SHP77 treated with DMSO at 0.1 percent for 48 hours (cell line): ENCODE measurements at places on chromosomes 12 and 14.

DNA sequence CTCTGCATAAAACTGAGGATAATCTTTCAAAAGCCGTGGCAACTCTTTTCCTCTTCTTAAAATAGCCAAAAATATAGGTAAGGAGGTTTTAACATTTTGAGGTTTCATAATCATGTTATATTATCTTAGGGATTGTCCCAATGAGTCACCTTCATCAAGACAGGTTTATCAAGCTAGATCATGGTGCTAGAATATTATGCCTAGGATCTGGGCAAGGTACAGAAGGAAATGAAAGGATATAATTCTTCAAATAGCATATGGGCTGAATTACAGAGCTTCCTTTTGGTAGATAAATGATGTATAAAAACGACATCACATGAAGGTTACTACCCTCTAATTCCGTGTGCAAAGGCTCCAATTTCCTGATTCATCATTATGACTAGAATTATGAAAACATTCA, 28.6 kb upstream of the TBC1D15 start:
- no peak for DNase-seq

- no peak for DNase-seq
Observed at GRCh38 chr12:108525681-108526080, 10.6 kb downstream of the FICD start.

DNA sequence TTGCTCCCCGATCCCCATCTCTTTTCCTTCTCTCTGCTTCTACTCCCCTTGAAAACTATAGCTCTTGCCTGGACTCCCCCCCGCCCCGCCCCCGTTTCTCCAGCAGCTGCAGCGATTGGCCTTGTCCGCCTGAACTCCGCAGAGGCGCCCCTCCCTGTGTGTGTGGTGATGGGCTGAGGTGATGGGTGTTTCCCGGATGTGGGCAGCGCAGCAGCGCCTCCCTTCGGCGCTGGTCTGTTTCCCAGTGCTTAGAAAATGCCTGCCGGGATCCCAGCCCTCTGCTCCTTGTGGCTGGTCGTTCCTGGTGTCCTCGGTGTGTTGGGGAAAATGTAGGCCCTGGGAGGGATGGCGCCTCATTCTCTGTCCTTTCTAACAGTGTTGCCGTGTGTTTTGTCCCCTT, 43.3 kb downstream of the GALNT8 start:
- DNase-seq = no peak

DNA sequence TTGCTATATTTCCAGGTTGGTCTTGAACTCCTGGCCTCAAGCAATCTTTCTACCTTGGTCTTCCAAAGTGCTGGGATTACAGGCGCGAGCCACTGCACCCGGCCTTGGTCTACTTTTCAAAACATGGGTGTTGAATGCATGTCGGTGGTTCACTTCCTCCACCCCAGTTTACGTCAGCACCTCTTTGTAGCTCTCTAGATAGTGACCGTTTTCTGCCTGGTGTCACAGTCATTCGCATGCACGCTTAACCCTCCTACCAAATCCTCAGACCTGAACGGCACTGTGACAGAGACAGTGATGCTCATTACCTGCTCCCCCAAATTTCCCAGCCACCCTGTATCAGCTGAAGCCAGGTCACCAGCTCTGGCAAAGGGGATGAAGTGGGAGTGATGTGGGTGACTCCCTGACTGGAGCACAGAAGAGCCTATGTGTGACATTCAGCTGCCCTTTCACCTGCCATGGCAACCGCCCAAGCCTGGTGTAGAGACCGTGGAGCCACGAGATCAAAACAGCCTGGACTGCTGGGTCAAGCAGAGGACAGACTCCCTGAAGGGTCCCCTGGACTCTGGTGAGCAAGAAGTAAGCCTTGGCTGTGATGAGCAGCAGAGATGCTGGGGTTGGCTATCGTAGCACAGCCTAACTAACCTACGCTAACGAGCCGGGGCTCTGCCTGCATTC, 66.2 kb upstream of the GPR68 start:
- no peak for DNase-seq

DNA sequence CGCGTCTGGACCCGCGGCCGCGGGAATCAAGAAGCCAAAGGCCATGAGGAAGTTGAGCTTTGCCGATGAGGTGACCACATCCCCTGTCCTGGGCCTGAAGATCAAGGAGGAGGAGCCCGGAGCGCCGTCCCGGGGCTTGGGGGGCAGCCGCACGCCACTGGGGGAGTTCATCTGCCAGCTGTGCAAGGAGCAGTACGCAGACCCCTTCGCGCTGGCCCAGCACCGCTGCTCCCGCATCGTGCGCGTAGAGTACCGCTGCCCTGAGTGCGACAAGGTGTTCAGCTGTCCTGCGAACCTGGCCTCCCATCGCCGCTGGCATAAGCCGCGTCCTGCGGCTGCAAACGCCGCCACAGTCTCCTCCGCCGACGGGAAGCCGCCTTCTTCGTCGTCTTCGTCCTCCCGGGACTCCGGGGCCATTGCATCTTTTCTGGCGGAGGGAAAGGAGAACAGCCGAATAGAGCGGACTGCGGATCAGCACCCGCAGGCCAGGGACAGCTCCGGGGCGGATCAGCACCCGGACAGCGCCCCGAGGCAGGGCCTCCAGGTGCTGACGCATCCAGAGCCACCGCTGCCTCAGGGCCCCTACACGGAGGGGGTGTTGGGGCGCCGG, 1.0 kb downstream of the INSM2 start:
- no peak for DNase-seq

DNA sequence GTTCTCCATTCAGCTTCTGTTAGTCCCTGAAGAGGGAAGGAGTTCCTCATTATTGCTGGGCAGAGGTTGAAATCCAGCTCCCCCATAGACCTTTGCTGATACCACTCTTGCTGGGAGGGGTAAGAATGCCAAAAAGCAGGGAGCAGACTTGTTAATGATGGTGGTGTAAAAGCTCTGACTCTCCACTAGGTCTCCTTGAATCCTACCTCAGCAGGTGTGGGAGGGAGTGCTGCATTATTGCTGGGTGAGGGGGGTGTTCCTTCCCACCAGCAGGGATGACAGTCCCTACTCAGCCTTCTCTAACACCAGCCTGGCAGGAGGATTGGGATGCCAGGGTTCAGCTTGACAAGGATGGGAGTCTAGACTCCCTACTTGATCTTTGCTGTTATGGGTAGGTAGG, 185.8 kb upstream of the NOS1 start:
- DNase-seq = no peak

DNA sequence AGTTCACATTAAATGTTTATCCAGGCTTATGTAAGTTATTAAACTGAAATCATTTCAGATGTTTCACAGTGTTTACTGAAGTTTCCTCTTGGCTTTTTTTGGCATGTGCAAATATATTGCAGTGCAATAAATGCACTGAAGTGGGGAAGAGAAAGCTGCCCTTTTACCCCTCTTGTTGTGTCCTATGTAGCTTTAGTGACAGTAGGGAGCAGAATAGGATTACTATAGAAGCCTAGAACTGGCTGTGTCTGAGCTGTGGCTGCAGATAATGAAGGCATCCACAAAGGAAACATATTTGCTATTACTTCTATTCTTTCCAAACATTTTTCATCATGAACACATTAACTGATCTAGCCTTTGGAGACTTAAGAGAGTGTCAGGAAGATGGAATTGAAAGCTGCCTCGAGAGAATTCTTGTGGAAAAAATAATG, 24.1 kb upstream of the CNTN1 start:
- DNase-seq = no peak
